ENCODE measurements at places on chromosomes 7 and 10.

DNA sequence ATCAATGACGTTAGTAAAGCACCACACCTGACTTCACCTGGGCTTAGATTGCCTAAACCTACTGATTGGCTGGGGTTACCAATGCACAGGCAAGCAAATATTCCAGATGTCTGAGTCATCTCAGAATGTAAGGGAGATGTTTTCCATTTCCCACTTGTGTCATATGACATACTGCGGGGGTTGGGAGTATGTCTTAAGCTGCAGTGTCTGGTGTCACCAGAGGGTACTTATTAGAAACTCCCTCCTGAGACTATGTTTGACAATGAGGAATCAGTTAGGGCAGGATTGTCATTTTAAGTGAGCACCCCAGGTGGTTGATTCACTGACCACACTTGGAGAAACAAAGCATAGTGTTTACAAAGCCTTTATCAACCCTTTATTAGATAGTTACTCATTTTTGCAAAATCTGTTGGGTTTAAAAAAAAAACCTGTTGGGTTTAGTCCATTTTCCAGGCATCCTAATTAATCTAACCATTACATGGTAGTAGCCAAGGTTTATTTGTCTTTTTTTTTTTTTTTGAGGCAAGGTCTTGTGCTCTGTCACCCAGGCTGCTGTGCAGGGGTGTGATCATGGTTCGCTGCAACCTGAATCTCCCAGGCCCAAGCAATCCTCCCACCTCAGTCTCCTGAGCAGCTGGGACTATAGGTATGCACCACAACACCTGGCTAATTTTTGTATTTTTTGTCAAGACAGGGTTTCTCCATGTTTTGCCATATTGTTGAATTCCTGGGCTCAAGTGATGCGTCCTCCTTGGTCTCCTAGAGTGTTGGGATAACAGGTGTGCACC, 72.5 kb downstream of the CDK6 start:
- DNase-seq, result no peak

DNA sequence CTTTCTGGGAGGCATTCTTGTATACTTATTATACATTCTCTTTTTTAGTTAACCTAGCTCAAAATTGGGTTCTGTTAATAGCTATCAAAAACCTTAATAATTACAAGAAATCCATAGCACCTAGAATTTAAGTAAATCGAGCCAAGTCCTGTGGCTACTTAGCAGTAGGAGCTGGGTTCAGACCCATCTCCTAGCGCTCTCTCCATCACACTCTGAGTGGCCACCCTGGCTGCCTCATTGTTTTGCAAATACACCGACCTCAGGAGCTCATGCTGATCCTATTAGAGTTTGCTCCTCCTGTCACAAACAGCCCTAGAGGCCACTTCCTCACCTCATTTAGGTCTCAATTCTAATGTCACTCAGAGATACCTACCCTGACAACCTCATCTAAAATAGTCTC, 46.2 kb upstream of the OSBPL3 start:
- no peak for DNase-seq

DNA sequence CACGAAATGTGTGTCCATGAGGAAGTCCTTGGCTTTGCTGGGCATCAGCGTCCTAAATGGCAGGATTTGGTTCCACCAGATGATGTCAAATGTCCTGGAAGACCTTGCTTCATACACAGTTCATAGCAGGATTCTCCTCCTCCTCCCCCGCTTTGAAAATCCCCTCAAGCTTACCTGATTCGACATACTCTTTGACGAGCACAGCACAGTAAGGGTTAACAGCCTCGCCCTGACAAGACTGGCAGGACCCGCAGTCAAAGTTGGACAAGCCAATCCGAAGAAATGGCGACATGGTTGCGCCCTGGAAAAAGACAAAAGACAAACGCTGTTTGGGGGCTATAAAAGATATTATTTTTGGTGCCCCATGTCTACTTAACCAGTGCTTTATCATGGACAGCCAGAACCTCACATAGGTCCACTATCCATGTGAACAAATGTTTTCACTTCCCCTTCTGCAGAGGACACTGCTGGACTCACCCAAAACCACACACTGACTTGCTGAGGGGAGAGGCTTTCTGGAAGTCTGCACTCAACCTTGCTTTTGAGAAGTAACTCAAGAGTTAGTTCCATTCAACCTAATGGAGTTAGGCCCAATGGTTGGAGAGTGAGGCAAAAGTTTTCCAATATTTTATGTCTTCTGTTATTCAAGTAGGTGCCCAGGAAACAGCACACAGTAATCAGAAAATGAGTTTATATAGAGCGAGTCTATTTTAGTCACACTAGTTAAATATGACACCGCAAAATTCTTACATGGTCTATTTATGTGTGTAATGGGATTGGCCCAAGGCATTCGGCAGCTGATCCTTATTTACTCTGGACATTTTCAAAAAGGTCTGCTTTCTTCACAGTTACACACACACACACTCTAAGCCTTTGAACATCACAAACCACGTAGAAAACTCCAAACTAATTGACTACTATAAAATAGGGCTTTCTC, 65.0 kb downstream of the PRKCQ start:
- DNase-seq, result no peak

GRCh38 chr10:47158116-47159071, 141.6 kb upstream of the GDF10 start:
- no peak for DNase-seq

DNA sequence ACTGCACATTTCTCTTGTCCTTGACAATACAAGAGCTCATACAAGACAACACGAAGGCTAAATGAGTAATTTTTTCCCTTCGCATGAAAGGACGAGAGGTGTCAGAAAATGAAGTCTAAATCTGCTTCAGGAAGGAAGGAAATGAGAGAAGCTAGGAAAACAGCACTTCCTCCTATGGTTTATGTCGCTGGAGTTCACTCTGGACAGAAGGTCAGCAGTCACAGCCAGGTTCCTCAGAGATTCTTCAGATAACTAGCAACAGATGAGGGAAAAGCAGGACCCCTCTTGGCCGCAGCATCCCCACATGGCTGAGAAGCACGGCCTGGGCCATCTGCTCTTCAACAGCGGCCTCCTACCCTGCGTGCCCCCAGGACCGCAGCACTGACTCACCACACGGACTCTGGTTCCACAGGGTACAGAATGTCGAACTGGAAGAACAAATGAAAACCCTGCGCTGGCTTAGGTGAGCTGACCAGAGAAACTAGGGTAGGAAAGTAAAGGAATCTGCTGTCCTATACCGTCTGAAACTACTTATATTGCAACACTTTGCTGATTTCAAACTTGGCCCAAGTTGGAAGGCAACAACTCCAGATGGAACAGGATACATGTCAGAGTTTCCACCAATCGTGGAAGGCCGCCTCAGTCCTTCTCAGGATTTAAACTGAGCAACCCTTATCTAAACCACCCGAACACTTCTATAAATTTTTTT, 26.3 kb downstream of the DNMBP start:
- peak; percentile 17 for DNase-seq

DNA sequence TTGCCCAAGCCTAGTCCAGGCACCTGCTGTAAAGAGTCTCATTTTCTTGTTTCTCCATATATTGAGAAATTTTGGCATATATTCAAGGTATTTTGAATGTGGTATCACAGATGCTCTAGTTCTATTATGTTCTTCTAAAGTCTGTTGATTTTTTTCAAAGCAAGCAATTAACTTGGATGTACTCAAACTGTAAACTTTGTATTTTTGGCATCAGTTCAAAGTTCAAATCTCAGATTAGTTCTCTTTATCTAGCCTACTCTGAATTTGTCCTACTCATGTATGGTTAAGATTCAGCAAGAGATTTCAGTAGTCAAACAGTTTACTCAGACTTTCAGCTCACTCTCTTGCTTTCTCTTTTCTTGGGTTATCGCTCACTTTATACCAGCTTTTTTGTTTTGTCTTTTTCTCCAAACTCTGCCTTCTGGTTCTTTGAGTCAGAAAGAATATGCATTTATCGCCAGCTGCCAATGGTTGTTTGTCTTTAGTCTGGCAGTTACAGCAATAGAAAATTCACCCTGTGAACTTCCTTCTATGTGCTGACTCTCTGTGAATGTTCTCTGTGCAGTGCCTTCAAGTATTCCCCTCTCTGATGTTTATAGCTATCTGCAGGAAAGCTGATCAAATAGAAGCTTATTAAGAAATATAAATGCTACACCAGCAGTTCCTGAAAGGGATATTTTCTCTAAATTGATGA, 56.0 kb downstream of the ANKRD7 start:
- no peak for DNase-seq

- DNase-seq, result no peak
Measured at GRCh38 chr7:137484326-137484725, 140.8 kb upstream of the PTN start.

DNA sequence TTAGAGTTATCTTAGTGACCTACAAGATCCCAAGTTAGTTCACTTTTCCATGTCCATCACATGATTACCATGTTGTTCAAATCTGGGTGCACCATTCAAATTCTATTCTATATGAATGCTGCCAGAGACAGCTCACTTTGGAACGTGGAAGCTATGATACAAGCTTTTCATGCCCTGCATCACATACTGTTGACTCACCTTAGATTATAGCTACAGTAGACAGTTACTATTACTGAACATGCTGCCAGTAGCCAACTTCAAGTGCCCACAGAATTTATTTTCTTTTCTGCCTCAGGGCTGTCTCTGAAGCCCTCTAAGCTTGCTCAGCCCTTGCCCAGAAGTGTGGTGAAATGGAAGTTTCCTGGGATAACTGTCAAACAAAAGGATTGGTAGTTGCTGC, 231.1 kb downstream of the GPR158 start:
- no peak for DNase-seq

GRCh38 chr7:79141252-79141651, 312.2 kb downstream of the MAGI2 start:
- no peak for DNase-seq

DNA sequence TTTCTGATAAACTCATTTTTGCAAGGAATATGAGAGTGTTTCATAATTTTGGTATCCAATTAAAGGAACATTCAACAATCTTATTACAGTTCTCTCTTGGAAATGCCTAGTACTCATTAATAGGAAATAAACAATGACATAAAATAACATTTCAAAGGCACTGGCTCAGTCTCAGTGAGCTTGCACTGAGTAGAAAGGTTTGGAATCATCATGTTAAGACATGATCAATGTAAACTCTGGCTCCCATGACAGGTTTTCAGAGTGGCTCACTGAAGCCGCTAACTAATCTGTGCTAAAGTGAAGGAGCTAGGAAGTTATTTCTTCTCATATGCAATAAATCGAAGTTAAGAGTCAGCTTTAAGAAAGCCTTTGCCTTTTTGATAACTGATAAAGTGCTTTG, 203.3 kb upstream of the HGF start:
- no peak for DNase-seq

DNA sequence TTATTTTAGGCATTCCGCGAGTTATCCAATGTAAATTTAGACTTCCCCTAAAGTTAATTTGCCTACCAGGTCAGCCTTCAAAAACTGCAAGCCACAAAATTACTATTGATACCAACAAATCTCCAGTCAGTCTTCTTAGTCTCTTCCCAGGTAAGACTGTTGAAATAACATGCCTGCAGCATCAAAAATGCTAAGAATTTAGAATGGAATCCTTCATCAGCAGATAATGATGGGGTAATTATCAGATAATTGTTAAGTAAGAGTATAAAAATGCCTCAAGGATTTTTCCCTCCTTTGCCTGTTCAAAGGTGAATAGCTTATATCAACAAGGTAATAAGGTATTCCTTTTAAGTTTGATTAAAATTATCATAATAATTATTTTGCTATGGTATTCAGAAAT, 228.5 kb downstream of the BBS9 start:
- DNase-seq, result no peak

DNA sequence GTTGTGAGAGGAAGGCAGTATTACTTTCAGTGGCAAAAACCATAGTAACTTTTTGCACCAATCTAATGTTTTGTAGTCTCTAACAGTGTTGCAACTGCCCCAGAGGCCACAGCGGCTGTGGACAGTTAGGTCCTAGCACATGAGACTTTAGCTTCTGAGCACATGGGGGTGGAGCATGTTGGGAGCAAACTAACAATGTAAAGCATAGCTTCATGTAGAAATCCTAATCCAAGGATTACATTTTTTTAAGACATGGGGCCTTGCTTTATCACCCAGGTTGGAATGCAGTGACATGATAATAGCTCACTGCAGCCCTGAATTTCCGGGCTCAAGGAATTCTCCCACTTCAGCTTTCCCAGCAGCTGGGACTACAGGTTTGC, 49.0 kb downstream of the LAMB1 start:
- DNase-seq, result no peak
